ENCODE measurements at places on chromosomes 6 and 20.
A peak's percentile ranks its signal among the peaks of the same experiment; 100 is the strongest.

DNA sequence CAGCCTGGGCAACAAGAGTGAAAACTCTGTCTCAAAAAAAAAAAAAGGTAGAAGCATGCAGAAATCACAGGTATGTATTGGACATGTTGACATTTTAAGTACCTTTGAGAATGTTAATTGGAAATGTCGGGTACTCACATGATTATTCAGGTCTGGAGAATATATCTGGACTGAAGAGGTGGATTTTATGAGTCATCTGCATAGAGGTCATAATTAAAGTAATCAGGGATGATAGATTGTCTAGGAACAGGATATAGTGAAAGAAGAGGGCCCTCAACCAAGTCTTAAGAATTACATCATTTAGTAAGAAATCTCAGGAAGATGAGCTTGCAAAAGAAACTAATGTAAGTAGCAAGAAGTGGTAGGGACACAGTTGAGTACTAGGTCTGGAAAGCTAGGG, 212.5 kb downstream of the UTRN start:
- no peak for DNase-seq

- no peak for DNase-seq
Measured at GRCh38 chr6:45949256-45949655, 66.4 kb downstream of the CLIC5 start.

- no peak for DNase-seq
Measured at GRCh38 chr6:22147921-22148776, 148.7 kb downstream of the PRL start.

- DNase-seq: no peak
Measured at GRCh38 chr6:145489583-145489982, 245.7 kb downstream of the EPM2A start.

- peak; percentile 56 for DNase-seq
Measured at GRCh38 chr20:59004763-59005522, 2.1 kb downstream of the CTSZ start.

DNA sequence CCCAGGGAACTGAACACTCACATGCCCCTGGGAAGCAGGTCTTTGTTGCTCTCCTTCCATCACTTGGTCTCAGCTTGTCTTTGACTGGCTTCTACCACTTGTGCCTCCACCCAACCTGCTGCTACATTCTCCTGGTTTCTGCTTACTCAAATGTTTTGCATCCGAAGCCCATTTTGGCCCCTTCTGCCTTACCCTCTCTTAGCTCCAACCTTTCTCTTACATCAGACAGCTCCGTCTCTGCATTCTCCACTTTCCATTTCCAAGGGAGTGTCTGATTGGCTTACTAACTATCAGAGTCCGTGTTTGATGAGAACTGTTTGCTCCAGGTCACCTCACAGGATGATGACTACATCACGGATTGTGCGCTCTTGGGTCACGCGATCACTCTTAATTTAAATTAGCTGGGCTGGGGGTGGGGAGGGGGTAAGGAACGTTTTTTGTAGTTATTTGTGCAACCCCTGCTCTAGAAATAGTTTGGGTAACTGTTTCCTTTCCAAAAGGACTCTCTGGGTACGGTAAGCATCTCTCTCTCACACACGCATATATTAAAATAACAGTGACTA, 844 bp upstream of the ABRACL start:
- DNase-seq: peak; percentile 38

- DNase-seq: no peak
Measured at GRCh38 chr6:159862103-159862502, 28.7 kb upstream of the MAS1 start.

DNA sequence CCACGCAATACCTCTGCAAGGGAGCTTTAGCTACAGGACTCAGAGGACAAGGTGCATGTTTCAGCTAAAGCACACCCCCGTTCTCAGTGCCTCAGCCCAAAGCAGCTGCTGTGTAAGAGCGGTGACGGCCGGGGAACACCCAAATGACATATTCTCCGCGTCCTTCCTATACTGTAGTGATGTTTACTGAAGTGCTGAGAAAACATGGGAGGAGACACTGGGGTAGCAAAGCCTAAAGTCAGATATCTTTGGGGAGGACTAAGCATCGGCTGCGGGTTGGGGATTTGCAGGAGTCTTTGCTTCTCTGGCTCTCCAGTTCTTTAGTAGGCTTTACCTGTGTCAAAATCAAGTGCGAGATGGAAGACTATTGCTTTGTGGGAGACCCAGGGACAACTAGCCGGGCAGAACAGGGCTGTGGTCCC, 1.7 kb downstream of the SLC22A23 start:
- DNase-seq: no peak

DNA sequence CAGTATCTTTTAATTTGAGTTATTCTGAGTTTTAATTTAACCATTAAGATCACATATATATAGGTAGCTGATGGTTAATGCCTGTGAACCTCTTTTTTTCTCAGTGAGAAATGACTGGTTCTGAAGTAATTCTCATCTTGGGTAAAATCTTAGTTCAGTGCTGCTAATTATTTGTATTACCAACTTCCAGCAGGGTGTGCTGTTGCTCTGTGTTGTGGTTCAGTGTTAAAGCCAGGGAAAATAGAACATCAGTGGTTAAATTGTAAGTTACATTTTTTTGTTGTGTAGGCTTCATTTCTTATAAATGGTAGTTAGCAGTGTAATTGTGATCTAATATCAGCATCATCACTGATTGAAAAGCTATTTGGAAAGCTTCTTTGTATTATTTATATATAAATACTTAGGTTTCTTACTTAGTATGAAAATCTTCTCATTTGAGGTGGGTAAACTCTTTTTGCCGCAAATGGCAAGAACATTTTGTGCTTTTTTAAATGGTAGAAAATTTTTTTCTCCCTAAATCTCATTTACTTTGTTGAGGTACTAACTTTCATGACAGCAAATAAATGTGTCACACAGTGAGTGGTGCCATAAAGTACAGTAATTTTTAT, 43.7 kb downstream of the CDC5L start:
- DNase-seq: no peak

DNA sequence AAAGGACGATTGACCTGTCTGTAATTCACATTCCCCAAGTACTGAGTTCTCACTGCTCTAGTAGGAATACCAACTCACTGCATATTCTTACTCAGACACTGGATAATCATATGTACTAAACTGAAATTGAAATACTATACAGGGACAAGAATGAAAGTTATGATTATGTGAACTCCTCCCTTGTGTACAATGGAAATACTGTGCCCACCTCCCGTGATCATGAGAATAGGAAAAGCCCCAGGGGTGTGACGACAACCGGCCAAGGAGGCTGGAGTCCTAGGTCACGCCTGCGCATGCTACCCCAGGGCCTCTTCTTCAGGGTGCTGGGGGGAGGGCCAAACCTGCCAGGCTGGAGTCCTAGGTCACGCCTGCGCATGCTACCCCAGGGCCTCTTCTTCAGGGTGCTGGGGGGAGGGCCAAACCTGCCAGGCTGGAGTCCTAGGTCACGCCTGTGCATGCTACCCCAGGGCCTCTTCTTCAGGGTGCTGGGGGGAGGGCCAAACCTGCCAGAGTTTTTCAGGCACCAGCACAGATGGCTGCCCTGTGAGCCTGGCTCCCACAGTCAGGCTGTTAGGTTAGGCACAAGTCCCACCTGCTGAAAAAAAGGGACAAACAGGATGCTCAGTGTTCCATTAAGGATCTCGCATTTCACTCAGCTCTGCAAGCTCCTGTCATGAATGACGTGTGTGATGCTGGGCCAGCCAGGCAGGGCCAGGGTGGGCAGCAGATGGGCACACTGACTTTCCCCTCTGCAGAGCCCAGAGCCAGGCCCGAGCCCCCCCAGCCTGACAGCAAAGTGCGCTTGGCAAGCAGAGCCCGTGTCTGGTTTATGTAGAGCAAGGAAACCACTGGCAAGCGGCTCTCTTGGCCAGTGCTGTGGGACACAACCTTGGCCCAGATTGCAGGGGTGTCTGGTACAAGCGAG, 107.7 kb downstream of the FOXF2 start:
- no peak for DNase-seq

- DNase-seq: no peak
Measured at GRCh38 chr20:53890443-53891305, 179.7 kb downstream of the BCAS1 start.

DNA sequence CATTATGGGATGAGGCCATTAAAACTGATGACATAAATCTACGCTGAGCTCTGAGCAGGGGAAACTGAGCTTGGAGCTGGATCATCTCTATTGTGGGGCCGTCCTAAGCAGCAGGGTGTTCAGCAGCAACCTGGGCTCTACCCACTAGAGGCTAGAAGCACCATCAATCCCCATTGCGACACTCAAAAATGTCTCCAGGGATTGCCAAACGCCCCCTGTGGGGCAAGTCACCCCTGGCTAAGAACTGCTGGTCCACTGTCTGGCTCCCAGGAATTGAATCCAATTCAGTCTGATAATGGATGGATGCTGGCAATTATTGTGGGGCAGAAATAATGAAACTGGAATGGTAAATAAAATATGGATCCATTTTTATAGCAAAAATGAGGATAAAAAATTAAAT, 38.2 kb downstream of the PMEPA1 start:
- DNase-seq: no peak

DNA sequence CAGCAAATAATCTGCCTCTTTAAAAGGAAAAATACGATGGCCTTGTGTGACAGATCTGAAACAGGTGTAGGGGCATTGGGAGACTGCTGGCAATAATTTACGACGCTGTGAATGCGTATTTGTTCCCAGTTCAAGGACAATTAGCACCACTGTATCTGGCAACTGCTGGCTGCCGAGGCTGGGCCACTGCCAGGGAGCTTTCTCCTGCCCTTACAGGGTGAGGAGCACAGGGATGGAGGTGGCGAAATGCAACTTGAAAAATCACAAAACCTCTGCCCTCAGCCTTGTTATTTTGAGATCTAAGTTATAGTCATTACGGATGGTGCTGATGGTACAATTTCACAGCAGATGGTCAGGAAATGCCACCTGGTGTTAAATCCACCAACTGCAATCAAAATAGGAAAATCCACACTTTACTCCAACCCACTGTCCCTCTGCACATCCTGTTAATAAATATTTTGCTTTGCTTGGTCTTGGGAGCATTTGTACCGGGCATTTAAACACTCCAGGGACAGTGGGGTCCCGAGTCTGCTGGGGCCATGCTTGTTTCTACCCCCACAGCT, 6.4 kb downstream of the MYLK4 start:
- no peak for DNase-seq

DNA sequence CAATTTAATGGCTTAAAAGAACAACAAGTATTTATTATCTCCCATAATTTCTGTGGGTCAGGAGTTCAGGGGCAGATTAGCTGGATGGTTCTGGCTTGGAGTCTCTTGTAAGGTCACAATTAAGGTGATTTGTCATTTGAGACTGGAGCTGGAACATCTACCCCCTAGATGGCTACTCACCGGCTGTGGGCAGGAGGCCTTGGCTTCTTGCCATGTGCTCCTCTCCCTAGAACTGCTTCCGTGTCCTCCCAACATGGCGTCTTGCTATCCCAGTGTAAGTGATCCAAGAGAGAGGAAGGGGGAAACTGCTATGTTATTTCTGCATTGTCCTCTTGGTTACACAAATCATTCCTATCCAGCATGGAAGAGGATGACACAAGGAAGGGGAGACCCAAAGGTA, 210.2 kb upstream of the ECI2 start:
- DNase-seq: no peak

GRCh38 chr20:40685349-40685748, 3.7 kb downstream of the MAFB start:
- no peak for DNase-seq

DNA sequence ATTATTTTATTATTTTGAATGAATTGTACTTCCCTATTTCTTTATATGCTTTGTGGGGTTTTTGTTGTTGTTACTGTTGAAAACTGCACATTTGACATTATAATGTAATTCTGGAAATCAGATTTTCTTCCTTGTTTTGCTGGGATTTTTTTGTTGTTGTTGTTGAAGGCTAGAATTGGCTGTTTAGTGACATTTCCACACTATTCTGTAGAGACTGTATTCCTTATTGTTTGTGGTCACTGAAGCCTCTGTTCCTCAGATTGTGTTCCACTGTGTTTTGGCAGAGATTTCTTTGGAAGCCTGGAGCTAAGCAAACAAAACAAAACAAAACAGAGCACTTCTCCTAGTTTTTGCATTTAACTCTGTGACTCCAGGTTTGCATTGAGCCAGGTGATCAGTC, 52.9 kb downstream of the CDYL start:
- DNase-seq: no peak

GRCh38 chr6:46353528-46353927, 137.7 kb downstream of the RCAN2 start:
- DNase-seq: no peak

DNA sequence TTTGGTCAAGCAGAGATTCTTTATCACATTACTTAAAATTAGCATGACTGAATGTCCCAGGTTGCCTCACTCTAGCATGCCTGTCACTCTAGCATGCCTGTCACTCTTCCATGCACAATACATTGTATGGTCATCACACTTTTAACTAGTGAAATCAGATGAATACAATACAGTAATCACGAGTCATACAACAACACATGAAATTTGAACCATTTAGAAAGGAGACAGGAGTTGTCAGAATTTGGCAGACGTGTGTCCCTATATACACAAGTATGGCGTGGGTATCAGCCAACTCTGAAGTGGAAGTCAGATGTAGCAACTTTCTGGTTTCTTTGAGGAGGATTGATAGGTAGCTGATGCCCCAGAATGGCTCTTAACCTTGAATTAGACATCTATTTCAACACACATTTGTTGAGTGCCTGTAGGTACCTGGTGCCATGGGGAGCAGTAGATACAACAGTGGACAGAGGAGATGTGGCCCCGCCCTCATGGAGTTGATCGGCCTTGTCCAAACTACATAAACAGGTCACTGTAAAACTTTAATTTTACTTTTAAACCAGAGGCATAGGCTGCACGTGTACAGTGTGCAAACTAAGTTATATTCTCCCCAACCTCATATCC, 116.1 kb upstream of the TIAM2 start:
- DNase-seq: no peak

GRCh38 chr6:166567813-166568212, 18.7 kb downstream of the RAMACL start:
- no peak for DNase-seq

DNA sequence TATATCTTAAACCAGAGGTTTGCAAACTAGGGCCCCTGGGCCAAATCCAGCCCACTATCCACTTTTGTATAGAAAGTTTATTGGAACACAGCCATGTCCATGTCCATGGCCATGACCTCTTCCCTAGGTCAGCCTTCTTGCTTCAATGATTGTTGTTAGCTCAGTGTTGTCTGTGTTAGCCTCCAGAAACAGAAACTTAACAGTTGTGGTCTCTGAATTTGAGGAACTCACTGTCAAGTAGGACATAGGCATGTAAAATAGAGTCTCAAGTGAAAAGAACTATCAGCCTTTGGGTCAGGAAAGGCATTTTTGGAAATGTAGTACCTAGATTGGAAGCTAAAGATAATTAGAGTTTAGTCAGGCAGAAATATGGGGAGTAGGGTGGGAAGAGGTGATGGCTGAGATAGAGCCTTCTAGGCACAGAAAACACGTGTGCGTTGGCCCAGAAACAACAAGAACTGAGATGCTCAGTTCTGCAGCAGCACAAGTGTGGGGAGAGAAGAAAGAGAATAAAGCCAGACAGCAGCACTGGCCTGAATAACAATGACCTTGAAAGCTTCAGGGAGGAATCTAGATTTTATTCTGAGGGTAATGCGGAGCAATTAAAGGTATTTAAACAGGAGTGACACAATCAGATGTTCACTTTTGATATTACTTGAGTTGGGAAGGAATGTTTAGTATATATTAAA, 87.0 kb upstream of the OLIG3 start:
- DNase-seq: no peak

GRCh38 chr6:91487696-91488392, 901.0 kb upstream of the MAP3K7 start:
- no peak for DNase-seq

GRCh38 chr6:155955038-155955437, 499.4 kb upstream of the NOX3 start:
- DNase-seq: no peak
